HFFc6 (cell line): ENCODE measurements at places on chromosomes 12 and 14.

DNA sequence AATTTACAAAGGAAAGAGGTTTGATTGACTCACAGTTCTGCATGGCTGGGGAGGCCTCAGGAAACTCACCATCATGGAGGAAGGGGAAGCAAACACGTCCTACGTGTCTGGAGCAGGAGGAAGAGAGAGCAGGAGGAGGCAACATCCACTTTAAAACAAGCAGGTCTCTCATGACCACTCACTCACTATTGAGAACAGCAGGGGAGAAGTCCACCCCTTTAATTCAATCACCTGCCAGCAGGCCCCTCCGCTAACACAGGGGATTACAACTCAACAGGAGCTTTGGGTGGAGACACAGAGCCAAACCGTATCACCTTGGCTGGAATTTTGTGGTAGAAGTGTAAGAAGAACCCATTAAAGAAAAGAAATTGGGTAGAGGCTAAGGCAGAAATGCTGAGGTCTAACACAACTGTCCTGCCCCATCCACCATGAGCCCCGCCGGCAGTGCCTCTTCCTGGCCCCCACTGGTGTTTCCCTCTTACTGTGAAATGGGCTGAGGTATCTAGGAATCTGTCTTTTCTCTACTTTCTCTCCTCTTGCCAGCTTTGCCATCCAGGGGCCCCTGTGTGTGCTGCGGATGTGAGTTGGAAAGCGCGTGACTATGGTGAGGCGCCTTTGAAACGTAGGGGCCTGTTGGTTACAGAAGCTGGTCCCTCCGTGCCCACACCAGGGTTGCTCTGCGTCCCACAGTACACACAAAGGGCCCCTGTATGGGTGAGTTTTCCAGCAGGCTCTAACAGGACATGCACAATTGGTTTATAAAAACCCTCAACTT, 108.0 kb upstream of the TMEM132D start:
- no peak for DNase-seq

GRCh38 chr14:98347686-98348085, 924.3 kb downstream of the BCL11B start:
- DNase-seq, result no peak

- no peak for DNase-seq
Measured at GRCh38 chr14:63454436-63454835, 88.7 kb downstream of the PPP2R5E start.

DNA sequence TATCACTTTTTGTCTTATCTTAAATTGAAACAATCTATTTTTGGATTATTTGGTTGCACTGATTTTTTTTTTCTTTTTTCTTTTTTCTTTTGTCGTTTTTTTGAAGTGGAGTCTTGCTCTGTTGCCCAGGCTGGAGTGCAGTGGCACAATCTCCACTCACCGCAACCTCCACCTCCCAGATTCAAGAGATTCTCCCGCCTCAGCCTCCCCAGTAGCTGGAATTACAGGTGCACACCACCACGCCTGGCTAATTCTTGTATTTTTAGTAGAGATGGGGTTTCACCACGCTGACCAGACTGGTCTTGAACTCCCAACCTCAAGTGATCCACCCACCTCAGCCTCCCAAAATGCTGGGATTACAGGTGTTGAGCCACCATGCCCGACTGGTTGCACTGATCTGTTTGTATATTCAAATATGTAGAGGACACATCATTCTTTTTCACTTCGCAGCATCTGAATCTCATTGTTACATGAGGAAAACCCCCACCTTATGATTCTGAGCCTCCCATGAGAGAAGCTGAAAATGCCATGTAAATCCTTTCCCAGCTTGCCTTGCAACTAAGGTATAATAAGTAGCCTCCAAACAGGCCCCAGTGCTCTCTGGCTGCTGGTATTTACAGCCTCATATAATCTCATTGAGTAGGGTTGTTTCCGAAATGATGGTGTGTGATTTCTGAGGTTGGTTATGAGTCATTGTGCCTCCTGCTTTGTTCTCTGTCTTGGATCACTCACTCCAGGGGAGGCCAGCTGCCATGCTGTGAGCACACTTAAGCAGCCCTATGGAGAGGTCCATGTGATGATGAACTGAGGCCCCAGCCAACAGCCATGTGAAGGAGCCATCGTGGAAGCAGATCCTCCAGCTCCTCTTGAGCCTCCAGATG, 5.2 kb upstream of the HSP90B1 start:
- peak; percentile 60 for DNase-seq

DNA sequence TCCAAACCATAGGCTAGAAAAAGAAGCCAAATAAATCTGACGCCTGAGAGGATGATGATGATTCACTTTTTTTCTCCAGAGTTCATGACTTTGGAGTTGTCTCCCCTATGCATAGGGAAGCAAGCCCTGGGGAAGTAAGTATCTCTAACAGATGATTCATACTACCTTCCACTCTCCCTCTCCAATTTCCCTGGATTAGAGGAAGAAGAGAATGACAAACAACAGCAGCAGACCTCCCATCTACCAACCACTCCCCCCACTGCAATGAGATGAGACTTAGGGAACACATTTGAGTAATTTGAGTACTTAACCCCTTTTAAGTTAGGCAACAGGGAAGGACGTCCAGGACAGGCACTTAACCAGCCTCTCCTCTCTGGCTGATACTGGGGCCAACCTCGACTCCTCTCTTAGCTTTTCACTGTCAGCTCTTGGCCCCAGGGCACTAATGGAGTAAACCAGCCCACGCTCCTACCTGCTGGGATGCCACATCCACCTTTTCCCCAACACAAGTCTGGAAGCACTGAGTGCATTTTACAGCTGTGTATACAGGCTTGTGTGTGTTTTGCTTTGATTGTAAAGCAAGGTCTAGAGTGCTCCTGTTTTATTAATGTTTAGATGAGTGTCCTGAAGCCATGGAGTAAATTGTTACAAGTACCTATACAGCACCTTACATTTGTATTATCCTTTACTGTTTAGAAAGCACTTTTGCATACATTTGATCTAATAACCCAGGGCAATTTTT, 180.7 kb downstream of the PHLDA1 start:
- DNase-seq, result peak; percentile 86

DNA sequence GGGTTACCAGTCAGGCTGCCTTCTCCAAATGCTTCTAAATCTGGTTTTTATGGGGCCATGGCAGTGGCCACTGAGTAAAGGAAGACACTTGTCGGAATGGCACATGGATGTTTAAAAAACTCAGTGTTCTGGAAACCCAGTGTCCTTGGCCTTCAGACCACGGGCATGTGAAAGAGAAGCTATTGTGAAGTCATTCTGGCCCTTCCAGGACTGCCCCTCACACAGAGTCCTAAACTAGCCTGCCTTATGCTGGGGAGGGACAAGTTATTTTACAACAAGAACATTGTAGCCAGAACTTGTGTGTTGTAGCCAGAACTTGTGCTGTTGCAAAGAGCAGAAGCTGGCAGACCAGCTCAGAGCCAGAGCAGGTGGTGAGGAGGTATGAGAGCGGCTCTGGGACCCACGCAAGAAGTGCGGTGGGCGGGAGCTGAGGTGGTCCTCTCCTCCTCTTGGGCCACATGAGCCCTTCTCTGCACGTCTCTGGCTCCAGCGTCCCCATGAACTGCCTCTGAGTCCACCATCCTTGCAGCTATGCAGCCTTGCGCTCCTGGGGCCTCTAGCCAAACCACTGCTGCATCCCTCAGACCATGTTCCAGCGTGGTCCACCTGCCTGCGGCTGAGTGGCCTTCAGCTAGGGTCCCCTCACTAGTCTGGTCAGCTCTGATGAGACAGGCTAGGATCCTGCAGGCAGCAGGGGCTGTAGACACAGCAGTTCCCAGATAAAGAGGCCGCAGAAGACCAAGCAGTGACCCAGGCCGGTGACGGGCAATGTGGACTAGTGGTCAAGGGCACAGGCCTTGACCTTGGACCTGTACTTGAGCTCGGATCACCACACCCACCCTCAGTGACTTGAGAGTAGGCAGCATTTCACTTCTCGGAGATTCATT, 32.5 kb downstream of the MMAB start:
- no peak for DNase-seq

DNA sequence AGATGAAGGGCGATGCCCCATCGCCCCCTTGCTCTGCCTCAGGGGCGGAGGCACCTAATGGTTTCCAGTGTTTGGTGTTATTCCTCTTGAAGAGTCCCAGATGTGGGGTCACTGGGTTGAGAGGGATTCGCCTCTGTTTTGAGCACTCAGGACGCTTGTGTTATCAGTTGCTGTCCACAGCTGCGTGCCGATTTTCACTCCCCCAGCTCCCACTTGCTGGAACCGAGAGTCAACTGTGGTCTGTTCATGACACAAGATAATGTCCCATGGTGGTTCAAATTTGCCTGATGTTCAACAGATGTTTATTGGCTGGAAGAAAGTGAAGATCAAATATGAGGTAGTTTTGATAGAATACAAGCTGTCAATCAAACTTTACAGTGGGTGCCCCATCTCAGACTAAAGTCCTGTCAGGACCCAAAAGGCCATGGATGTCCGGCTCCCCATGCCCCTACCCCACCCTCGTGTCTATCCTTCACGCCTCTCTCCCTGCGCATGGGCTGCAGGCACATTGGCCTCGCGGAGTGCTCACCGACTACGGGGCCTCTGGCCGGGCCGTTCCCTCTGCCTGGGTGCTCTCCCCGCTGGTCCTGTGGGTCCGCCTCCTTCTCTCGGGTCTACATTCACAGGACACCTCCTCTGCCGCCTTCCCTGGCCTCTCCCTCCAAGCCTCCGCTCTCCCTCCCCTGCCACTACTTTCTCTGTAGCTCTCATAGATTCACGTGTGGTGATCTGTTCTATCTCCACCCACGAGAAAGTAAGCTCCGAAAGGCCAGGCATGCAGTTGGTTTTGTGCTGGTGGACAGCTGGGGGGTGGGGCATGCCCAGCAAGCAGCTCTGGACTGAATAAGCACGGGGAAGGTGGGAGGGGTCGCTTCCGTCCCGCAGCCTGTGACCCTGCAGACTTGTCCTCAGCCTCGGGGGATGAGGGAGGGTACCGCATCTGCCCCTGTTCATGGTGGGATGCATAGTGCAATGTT, 6.8 kb upstream of the TRAF3 start:
- no peak for DNase-seq

DNA sequence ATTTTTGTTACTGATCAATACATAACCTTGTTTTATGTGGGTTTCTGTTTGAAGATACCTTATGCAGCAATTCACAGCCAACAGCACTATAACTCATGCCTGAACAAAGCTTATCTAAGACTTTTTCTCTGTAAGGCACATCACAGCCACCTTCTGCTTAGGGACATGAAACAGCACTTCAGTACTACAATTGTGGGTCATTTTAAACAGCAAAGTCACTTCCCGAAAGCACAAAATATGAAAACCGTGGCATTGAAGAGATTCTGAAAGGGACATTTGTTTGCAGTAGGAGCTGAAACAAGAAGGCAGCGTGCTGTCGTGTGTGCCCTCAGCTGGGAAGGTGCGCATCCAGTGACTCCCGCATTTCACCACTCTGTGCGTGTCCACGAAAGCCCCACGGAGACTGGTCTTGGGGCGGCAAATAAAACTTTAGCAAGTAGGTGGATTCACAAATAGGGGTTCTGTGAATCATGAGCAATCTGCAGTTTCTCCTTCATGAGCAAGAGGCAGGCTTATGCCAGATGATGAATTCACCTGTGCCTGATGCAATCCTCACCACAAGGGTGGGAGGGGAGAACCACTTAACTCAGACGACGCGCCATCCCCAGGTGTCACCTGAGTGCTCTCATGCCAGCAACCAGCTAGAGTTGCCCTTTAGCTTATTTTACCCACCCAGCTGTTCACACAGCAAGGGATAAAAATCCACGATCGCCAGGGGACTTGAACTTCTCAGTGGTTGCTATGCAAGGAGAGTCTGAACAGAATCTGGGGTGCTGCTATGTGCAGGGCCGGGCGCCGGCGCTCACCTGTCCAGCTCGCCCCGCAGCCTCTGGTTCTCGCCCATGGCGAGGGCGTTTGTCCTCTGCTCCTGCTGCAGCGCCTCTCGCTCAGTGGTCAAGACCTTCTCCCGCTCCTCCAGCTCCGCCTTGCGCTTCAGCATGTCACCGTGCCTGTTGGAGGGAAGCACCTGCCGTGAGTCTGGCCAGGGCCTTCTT, 54.9 kb upstream of the GPR68 start:
- no peak for DNase-seq

GRCh38 chr14:31855262-31855661, 221.8 kb upstream of the ARHGAP5 start:
- DNase-seq, result no peak

GRCh38 chr12:44558340-44559100, 317.6 kb downstream of the NELL2 start:
- DNase-seq, result no peak

- DNase-seq, result no peak
Measured at GRCh38 chr12:88866881-88867280, 286.6 kb upstream of the KITLG start.

GRCh38 chr12:124411953-124412645, 117.2 kb downstream of the RFLNA start:
- DNase-seq, result no peak

DNA sequence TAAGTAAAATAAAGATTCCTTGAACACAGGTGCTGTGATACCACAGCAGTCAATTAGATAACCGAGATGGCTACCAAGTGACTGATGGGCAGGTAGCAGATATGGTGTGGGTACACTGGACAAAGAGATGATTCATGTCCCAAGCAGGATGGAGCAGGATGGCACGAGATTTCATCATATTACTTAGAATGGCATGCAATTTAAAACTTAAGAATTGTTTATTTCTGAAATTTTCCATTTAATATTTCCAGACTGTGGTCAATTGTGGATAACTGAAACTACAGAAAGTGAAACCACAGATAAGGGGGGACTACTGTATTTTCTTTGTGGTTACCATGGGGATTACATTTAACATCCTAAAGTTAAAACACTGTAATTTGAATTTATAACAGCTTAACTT, 7.5 kb upstream of the ZFP36L1 start:
- DNase-seq, result no peak

GRCh38 chr12:51869931-51870330, 18.0 kb upstream of the ANKRD33 start:
- DNase-seq, result no peak

GRCh38 chr14:79947440-79948054, 263.8 kb downstream of the DIO2 start:
- no peak for DNase-seq

- DNase-seq, result no peak
Measured at GRCh38 chr12:18853570-18854366, 115.8 kb downstream of the CAPZA3 start.

GRCh38 chr14:38527502-38527878, 271.6 kb upstream of the CLEC14A start:
- DNase-seq, result no peak

DNA sequence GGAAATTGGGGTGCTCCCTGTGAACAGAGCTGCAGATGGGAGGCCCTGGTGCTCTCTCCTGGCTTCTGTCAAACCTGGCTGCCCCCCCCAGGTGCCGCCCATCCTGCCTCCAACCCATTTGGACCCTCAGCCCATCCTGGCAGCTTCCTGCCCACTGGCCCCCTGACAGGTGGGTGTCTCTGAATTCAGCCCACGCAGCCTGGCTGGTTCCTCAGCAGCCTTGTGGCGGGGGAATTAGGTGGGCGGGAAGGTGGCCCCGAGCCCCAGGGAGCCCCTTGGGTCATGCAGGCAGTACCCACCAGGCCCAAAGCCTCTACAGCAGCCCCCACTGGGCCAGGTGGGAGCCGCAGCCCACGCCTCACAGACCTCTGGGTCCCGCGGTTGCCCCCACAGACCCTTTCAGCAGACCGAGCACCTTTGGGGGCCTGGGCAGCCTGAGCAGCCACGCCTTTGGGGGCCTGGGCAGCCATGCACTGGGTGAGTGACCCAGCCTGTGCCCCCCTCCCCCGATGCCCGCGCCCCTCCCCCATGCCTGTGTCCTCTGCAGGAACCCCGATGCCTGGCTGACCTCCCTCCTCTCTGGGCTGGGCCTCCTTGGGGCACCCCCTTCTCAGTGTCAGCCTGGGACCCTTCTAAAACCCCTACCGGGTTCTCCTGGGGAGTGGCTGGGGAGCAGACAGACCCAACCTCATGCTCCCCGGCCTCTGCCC, 28.9 kb downstream of the LRCOL1 start:
- no peak for DNase-seq

- DNase-seq, result no peak
Measured at GRCh38 chr12:75805905-75806304, 225.7 kb downstream of the PHLDA1 start.
